ENCODE measurements at places on chromosomes 6 and 20. TPM values are rescaled to one million over a fixed set of nuclear protein-coding genes. Genes with fewer than 3 reads are reported as not detected.

DNA sequence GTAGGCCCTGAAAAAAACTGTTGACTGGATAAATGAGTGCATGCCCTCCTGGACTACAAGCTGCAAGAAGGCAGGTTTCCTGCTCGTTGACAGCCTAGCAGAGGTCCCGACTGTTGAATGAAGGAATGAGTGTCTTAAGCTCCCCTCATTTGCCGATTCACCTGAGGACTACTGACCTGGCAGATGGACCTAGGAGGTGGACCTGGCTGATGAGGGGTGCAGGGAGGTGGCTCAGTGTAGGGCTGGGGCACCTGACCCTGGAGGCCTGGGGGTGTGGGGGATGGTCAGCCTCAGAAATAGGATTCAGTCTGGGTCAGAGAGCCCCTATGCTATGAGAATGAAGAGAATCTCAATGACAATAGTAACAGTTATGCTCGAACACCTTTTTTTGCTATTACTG, 11.6 kb upstream of the TFAP2C start:
- DNase-seq: no peak

DNA sequence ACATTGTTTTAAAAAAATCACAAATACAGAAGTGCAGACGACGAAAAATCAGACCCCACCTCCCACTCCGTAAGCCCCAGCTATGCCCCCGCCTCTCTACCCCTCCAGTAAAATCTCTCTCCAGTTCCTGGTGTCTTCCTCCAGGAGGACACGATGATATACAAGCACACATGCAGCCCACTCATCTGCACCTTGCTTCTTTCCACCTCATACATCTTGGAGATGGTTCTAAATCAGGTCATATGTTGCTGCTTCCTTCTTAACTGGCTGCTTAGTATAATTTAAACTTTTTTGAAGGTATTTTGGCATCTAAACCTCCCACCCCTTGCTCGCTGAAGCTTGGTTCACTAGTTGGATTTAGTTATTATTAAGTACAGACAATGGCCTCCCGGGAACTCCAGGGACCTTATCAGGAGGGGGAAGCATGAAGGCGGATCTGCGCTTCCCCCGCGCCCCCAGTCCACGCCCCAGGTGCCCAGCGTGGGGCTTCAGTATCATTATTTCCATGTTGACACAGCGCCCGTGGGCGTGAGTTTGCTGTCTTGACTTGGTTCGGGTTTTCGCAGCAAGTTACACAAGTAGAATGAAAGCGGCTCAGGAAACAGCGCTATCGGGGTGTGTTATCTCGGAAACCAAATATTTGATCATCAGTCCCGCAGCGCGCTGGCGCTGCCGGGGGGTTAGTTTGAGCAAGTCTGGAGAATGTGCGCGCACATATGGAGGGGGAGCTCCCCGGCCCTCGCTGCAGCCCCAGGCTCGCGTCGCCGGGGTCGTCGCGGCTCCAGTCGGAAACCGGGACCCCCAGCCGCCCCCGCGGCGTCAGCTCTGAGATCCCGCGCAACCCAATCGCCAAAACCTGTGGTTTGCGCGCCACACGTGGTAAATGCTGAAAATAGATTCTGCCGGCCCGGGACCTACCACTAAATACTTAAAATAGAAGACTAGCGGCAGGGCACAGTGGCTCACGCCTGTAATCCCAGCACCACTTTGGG, 2.3 kb downstream of the BMP7 start:
- no peak for DNase-seq

DNA sequence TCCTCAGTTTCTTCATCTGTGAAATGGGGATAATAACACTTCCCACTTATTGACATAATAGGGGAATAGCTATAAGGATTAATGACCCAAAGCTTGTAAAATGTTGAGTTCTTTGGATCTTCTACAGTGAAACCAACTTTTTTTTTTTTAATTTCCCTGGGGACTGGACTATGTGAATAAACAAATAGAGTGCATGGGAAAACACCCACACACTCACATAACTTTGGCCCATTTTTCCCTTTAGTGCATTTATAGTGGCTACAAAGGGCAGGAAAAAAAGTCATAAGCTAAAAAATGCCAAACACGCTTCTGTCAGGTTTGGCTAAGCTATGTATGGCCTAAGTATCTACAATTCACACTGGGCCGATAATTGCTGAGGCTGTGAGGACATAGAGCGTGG, 406.2 kb upstream of the JAG1 start:
- DNase-seq: no peak

- no peak for DNase-seq
Observed at GRCh38 chr20:32970115-32970972, 33.9 kb downstream of the SUN5 start.

The EPHA7 gene
- total RNA-seq: 0.10 TPM

- no peak for DNase-seq
Observed at GRCh38 chr6:143759666-143760065, 81.9 kb downstream of the PHACTR2 start.

The PAX1 gene
- 0.34 TPM for total RNA-seq

GRCh38 chr6:52016915-52017748, 70.3 kb downstream of the PKHD1 start:
- no peak for DNase-seq

GRCh38 chr20:23147964-23148730, 62.0 kb upstream of the CD93 start:
- DNase-seq: peak; percentile 87

The PLAGL1 gene
- total RNA-seq: 15.4 TPM

GRCh38 chr20:23782366-23782983, 31.7 kb upstream of the CST1 start:
- no peak for DNase-seq

GRCh38 chr6:155492061-155492735, 36.6 kb upstream of the NOX3 start:
- no peak for DNase-seq

- DNase-seq: no peak
Observed at GRCh38 chr20:63114006-63114692, 101.8 kb downstream of the YTHDF1 start.

GRCh38 chr20:42402455-42402854, 784.3 kb upstream of the CHD6 start:
- DNase-seq: no peak

DNA sequence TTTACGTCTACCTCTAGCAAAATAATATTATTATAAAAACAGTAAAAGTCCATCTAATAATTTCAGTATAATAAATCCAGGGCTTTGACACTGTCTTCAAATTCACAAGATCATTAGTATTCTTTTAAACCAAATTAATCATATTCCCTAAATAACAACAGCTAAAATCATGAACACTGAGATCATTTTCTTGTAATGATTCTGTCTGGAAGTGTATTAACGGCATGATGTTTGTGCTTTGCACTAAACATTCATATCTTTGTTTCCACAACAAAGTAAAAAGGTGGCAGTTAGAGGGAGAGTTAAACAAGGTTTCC, 18.8 kb downstream of the HIVEP2 start:
- no peak for DNase-seq

DNA sequence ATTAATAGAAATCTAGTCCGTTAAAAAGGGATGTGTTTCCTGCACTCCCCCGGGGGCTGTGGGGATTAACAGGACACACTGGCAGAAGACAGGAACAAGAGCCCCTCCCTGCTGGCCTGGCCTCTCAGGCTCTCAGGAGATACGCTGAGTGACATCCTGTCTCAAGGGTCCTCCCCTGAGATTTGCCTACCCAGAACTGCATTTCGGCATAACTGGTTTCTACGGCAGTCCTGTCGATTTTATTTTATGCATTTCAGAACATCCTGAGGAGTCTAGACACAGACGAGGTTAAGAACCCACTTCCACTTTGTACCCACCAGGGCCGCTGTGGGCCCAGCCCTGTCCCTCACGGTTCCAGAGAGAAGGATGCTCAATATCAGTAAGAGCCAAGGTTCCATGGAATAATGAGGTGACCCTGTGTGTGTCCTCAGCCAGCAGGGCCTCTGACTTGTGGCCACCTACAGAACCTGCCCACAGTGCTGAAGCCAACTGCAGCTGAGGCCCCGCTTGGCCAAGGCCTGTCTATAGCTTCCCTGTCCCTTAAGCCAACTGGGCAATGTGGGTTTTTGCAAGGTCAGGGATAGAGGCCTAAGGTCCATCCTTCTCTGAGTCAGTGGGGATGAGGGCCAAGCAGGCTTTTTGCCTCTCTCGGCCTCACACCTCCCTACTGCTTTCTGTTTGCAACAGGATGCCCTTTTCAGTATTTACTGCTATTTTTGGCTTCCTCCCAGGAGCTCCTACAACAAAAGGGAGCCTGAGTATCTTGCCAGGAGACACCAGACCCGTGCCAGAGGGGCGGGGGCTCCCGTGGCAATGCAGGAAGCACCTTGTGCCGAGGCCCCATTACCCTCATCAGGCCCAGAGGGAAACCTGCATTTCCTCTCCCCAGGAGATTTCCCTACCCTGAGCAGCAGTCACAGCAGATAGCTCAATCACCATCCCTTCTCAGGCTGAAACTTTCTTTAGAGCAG, 14.7 kb downstream of the UQCC2 start:
- DNase-seq: peak; percentile 55

GRCh38 chr6:16712931-16713484, 48.3 kb downstream of the ATXN1 start:
- DNase-seq: peak; percentile 39

The BPIFA1 gene
- total RNA-seq: not detected

- DNase-seq: peak; percentile 65
Observed at GRCh38 chr6:148464319-148465010, 121.8 kb downstream of the SASH1 start.

DNA sequence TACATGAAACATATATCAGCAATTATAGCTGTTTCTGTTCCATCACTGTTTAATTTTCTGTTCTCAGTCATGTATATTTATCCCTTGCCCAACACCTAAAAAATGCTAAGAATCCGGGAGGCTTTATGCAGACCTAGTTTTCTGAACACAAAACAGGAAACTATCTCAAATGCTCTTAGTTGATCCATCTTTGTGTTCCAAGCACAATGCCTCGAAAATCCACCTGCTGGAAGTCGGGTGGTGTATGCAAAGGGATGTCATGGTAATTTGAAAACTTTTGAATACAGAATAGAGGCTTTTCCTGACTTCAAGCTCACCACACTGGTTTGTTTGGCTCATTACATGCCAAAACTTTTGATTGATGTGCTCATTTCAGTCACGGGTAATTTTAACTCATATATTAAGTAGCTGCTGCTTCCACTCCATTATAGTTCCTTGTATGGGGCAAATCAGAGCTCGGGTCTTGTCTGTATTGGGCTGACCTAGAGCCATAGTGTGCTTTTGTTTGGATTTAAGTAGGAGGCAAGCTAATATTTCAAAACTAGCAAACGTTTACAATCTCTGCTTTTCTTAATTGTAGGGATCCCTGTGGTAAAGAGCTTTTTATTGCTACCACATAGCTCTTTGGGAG, 646.5 kb upstream of the EPHA7 start:
- DNase-seq: no peak

DNA sequence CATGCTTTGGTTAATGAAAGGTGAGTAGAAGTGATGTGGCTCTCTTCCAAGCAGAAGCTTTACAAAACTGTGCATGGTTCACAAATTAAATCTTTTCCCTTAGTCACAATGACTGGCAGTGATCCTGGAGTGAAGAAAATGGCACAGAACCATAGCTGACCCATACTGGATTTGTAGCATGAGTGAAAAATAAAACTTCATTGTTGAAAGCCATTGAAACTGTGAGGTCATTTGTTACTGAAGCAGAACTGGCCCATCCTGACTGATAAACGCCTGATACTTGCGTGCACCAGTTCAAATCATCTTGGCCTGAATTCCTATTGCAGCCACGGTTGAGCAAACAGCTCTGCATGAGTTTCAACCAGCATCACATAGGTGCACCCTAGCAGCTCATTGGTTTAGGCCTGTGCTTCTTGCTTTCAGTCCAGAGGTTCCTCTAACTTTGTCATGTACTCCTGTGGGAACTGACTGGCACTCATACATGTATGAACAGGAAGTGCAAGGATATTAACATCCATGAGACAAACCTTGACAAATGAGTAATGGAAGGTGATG, 40.5 kb downstream of the SAMD5 start:
- DNase-seq: no peak

DNA sequence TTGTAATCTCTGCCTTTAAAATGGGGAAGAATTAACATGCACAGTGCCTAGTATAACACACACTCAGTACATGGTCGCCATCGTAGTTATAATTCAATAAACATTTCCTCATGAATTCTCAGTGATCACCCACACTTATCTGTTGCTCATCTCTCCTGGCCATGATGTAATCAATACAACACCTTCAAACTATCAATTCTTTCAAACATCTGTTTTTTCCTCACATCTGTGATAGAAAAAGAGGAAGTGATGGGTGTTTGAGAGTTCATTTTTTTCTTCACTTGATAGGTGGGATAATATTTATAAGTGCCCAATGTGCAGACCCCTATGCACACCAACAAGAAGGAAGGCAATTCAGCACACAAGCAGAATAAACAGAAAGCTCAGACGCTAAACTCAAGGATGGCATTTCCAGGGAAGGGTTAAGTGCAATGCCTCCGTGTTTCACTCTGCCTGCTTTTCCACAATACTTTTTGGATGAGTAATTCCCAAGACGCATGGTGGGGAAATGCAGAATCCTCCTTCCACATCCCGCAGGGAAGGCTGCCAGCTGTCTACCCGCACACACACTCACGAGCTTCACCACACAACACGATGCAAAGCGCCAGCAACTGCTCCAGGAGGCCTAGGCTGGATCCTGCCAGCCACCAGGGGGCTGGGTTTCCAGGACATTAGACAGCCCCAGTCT, 100.3 kb downstream of the GMPR start:
- peak; percentile 81 for DNase-seq

- DNase-seq: no peak
Observed at GRCh38 chr6:119161438-119161837, 83.0 kb upstream of the FAM184A start.

The MYCT1 gene
- 5.8 TPM for total RNA-seq

The THBD gene
- total RNA-seq: 6.5 TPM

GRCh38 chr20:45852326-45852725, 4.9 kb downstream of the ACOT8 start:
- DNase-seq: no peak

The SLC26A8 gene
- total RNA-seq: not detected

The HLA-DRB1 gene
- 36.3 TPM for total RNA-seq

DNA sequence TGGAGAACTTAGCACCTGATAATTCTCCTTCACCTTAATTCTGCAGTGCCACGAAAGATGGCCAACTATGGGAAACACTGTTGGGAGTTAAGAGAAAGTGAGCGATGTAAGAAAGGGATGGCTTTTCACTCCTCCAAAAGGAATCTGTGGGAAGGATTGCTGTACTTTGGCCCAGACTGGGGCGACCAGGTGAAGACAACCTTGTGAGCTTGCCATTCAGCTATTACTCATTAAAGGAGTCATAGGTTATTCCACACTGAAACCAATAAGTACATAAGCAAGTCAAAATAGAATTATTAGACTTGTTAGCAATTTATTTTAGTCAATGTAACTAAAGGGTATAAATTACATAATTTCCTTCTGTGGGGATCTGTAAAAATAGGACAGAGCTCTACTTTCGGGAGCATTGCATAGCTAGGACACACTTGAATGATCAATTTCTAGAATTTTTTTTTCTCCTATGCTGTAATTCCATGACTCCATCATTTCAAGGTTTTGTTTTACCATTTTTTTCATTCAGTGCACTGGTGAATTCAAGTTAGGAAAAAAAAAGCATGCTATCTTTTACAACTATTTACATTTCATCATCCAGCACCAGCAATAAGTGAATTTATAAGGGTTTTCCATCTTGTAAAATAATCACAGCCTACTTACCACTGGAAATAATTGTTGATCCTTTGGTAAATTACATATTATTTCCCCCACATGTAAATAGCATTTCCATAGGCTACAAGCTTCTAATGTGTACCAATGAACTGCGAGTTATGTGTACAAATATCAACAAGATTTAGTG, 231.7 kb downstream of the SIM1 start:
- DNase-seq: no peak
